ENCODE measurements at places on chromosomes 6 and 20.

DNA sequence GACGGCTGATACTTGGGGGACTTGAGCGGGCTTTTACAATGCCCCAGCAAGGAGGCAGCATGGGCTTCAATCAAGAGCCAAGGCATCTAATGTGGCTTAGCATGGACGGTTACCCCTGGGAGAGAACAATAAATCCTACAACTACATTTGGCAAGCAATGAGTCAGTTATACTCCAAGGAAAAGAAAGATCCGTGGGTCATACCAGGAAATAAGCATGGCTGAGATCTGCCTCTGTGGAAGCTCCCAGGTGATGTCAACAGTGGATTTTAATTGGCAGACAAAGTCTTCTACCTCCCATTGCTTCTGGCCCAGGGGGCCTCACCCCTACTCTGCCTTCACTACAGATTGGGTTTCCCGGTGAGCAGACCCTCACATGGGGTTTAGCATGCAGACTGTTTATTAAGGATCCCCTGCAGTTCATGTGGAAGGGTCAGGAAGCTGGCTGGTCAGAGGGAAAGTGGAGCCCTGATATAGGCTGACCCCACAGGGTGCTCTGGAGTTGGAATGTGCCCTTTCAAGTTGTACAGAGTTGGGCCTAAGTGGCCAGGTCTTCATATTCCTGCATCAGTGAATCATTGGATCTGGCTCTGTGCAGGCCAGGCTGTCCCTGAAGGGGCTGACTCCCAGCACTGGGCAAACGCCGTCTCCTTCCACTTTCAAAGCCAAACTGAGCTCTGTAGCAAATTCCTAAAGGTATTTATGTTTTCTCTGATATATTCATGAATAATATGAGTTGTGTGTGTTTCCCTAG, 91.3 kb upstream of the GGTLC1 start:
- no peak for DNase-seq

DNA sequence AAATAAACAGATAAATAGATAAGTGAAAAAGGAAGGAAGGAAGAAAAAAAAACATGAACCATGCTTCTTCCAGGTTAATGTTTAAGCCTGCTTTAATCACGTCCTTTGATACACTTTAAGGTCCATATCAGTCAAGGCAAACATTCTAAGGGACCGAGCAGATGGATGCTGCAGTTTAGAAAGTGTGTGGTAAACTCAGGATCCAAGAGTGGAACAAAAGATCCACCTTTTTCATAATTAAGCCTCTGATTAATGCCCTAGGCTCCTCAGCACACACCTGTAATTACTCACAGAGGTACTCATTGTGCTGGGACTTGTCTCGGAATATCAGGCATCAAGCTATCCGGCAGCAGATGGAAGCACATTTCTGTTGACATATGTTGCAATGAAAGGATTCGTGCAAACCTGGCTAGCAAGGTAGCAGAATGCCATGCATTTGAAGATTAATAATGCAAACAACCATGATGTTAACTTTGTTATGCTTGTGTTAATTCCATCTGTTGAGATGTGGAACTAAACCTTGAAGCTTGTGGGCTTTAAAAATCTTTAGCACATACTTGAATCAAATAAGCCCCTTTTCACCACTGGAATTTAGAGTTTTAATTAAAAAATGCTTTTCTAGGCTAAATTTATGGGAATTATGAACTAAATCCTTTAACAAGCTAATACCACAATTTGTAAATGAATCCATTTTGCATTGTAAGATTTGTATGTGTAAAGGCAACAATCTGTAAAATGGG, 163.7 kb downstream of the RALGAPA2 start:
- DNase-seq = no peak

GRCh38 chr6:108806171-108806570, 42.1 kb upstream of the ARMC2 start:
- no peak for DNase-seq

DNA sequence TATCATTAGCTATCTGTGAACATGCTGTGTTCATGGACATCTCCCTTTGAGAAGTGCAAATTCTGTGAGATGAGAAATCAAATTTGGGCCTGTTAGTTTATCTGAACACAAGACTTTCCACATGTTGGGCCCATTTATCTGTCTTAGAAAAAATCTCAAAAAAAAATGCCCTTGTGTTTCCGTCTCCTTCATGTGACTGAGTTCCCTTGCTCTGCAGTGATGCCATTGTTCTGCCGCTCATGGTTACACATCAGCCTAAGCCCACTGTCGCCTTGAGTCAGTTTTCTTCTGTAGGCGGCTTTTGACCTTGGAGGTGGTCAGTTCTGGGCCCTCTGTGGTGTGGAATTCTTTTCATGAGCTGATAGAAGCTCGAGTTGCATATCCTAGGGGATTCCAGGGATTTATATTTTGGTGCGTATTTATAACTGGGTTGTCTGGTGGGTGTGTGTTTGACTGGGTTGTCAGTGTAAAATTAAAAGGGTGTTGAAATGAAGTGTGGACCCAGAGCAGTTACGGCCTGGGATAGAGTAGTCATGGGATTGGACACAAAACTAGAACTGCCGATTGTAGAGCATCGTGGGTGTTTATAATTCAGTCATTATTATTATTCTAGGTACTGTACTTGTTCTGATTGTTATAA, 156.7 kb downstream of the JARID2 start:
- DNase-seq = no peak

DNA sequence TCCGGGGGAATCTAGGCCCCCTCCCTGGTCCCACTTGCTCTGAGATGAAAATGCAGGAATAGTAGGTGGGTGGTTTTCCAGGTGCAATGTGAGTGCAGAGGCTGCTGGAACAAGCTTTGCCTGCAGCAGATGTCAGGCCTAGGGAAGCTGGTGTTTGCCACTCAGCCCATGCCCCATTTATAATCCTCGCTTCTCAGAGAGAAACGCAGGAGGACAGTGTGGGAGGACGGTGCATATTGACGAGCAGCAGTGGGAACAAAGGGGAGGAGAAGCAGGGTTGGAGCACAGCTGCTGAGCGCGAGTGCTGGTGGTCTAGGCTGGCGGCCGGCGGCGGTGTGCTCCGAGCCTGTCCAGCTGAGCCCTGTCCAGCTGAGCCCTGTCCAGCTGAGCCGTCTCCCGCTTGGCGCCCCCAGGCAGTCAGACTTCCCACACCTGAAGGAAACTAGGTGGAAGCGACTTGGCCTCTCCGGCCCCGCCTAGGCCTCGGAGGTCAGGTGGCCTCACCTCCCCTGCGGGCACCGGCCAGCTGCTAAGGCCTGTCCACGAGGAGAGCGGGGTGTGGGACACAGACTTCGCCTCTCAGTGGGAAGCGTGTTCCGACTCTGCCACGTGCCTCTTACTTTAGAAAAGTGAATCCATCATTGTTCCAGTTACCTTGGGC, 49.7 kb upstream of the FRMD1 start:
- no peak for DNase-seq

GRCh38 chr6:20200761-20201630, 11.3 kb downstream of the MBOAT1 start:
- peak; percentile 35 for DNase-seq

DNA sequence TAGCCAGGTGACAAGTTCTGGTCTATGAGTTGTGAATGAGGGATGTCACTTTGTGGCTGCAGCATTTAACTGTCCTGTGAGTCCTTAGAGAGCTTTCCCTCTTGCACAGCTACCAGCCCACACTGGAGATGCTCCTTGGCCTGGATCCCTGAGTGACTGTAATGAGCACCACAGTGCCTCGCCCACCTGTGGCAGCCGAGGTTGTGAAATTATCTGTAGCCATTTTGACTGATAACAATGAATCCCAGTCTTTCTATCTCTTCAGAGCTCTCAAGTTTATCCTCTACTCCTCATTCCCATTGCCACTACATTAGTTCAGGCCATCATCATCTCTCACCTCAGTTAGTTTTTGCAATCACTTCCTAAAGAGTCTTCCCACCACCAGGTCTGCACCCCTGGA, 41.3 kb upstream of the BEND3 start:
- DNase-seq = no peak

DNA sequence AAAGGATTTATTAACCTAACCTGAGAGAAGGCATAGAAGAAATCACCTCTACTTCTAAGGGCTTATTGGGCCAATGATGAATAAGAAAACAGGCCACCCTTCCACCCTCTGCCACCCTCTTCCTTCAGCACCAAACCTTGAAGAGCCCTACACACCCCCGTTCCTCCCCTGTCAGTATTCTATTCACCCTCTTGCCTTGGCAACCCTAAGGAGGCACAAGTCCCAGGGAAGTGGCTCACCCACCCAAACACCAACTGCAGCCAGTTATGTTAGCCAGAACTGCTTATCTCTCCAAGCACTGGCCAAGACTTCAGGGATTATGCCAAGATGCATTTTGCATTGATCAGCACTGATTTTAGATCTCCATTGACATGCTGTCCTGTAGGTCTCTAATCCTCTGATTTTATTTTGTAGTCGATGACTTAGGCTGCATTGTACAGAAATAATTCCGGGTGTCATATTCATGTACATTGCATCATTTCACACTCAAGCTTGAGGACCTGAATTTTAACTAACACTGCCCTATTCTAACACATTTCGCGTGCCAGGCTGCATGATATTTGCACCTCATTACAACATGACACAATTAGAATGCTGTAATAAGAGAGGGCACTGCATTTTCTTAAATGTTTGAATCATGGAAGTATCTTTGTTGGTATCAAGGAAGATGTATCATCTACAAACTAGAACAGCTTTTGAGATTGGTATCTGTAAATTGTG, 15.7 kb downstream of the CNKSR3 start:
- no peak for DNase-seq

DNA sequence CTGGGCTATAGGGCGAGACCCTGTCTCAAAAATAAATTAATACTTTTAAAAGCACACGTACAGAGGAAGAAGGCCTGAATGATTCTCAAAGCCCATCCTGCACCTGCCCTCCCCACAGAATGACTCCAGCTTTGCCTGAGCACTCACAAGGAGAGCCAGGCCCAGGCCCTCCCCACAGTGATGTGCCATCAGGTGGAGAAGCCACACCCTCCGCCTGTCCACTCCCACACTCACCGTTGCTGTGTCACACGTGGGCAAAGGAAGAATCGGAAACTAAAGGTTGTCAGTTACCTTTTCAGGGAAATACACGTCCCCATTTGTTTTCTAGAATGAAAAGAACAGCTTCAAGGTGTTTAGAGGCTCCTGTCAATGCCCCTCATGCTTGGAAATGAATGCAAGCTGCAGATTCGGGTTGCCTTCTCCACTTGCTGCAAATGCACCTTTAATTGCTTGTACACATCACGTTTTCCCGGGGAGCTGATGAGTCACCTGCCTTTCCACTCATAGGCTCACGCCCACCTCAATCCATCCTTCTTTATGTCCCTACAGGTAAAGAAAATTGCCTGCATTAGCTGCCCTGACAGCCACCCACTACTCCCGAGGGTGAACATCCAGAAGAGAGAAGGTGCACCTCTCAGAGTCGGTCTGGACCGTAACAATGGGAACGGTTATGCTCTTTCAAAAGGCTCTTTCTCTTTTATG, 45.5 kb upstream of the AFDN start:
- DNase-seq = no peak

DNA sequence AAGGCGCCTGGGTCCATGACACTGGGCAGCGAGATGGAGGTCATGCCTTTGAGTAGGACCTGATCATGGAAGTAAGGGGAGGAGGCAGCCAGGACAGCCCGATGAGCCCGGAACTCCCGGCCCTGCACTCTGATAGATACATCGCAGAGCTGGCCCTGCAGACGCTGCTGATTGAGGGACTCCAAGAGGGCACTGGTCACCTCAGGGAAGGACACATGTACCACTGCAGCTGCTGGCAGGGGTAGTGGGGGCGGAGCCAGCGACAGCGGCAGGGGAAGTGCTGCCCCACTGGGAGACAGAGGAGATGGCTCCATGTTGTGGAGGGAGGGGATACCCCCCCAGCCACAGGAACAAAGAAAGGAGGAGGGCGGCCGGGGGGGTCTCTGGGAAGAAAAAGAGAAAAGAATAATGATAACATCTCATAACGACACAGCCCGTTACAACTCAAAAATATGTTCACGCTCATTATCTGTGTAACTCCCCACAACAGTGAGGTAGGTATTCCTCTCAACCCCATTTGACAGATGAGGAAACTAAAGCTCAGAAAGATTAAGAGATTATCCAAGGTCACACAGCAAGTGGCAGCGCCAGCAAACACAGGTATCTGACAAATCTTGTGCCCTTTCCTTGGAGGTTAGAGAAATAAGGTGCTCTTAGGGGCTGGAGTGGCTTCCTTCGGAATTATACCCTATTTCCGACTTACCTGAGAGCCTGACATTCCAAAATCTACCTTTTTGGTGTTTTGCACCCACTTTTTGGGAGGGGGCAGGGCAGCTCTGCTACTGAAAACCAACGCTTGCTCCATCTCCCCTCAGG, 733 bp downstream of the ZBTB22 start:
- DNase-seq = no peak

DNA sequence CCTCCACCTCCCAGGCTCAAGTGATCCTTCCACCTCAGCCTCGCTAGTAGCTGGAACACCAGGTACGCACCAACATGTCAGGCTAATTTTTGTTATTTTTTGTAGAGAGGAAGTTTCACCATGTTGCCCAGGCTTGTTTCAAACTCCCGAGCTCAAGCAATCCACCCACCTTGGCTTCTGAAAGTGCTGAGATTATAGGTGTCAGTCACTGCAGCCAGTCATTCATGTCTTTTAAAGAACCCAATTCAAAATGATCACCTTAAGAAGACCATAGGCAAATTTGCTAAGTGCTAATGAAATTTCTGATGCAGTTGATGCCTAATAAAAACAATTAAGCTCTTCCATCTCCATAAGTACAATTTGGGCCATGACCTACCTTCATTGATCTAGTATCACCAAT, 2.6 kb upstream of the VNN2 start:
- no peak for DNase-seq

DNA sequence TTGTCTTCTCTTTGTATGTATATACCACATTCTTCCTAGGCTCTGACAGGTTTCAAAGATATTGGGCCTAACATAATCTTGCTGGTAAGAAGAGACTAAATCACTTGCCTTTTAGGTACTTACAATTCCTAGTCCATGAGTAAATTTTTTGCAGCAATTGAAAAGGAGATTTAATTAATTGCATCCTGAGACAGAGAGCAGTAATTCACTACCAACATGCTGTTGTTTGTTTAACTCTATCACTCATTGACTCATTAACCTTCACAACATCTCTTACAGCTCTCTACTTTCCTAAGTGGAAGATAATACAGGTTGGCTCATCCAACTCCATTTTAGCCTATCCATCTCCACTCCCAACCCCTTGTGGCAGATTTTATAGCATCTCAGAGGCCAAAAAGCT, 280.4 kb downstream of the ALDH8A1 start:
- DNase-seq = no peak

- peak; percentile 77 for DNase-seq
These were observed 164.9 kb upstream of the HEY2 start for GRCh38 chr6:125584468-125584939.

DNA sequence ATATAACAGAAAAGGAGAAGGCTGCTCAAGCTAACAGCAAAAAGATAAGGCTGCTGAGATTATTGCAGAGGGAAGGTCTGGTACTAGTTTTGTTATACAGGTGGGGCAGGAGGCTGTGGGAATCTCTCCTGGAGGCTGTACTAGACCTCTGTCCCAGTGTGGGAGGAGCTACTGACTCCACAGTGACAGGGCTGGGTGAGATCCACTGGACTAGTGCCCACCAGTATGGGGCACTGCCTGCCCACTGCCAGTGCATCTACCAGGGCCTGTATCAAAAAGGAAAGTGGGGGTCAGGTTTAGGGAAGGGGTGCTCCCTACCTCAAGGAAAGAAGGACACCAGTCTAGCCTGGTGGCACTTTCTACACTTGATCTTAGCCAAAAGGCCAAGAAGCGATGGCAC, 30.1 kb downstream of the GSTA2 start:
- DNase-seq = no peak

GRCh38 chr6:162785632-162786242, 58.0 kb downstream of the PACRG start:
- no peak for DNase-seq

Data from mesenchymal stem cell (in vitro differentiated cells and primary cell).